ENCODE measurements at places on chromosomes 12 and 14.

- DNase-seq, result no peak
Observed at GRCh38 chr12:107736914-107737313, 24.0 kb downstream of the PRDM4 start.

DNA sequence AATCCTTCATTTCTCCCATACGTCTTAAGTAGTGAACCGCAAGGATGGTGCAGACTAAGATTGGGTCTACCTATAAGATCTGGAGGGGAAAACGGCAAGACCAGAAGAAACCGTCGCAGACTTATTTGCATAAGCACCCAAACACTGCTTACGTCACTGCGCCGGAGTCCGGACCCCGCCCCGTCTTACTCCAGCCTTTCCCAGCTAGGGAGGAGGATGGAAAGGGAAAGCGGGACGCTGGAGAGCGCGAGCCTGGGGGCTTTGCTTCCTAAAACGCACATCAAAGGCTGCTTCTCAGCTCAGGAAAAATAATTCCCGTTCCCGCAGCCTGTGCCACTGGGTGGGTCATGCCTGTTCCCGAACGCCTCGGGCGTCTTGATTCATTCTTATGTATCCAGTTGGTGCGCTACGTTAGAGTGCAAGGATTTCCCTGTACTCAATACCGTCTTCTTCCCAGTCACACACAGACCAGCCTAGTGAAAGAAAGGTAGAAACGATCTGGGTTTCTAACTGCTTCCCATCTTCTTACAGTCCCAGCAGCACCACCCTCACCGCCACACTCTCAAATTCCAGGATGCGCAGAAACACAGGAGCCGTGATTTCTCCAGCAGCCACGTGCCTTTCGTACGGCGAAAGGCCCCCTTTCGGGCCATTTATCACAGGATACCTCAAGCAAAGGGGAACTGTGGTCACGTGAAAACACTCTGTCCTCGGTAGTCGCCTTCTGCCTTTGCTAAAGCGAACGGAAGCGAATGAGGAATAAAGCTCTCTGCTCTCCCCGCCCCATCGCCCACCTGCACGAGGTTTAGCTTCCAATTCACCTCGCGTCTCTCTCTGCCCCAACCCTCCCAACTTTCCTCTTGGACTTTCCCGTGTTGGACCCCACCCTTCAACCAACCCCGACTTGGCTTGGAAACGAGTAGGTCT is 1.1 kb downstream of the SLC6A15 start:
- DNase-seq, result no peak

DNA sequence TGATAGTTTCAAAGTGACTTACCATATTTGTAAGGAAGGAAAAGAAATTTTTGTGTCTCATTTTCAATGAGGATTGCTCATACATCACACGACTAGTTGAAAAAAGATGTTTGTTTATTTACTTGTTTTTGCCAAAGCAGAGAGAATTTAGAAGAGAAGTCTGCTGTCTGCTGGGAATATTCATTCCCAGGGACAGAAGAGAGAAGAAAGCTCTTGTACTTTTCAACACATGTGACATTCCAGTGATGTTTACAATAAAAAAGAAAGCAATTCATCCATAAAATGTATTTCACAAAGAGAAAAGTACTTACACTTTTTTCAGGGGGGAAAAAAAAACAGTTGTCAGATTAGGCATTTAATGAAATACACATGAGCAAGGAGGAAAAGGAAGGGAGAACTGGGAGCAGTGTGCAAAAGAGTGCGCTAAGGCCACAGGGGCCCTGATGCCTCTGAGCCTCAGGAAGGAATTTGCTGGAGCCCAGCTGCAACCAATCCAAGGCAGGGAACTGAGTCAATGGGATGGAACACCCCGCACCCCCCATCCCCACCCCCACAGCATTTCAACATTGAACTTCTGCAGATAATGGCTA is 115.0 kb downstream of the RPAP3 start:
- DNase-seq, result no peak

DNA sequence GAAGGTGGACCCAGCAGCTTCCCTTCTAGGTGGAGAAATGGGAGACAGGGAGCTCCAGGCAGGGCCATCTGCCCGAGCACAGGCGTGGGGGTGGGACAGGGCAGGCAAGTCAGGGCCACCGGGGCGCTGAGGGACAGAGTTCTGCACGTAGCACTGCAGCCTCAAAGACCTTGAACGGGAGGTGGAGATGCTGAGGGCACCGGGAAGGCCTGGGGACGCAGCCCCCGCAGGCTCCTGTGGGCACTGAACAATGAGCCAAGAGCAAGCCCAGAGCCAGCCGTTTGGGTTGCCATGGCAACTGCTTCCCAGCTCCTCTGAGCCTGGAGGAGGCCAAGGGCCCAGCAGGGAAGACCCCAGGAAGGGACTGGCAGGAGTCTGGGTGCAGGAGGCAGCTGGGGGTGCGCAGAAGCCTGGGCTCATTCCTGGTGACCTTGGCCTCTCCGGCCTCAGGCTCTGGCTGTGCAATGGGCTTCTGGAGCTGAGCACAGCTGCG is 3.4 kb downstream of the LBHD2 start:
- no peak for DNase-seq

- DNase-seq, result no peak
Observed at GRCh38 chr14:36773136-36773540, 111.5 kb downstream of the PAX9 start.
